ENCODE measurements at places on chromosomes 2 and 18.

DNA sequence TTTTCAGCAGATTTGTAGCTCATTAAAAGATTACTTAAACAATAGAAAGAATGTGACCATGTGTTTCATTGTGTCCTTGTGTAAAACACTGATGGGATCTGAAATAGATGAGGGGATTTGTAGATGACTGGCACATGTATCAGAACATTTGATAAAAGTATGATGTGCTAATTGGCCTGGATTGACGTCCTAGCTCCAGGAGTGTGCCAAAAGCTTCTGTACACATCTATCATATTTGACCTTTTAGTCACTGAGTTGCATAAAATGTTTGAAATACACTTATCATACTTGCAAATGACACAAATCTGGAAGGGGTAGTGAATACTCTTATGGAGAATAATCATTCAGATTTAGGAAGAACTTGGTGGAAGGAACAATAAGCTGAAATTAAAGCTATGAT lies 778.5 kb downstream of the ERBB4 start:
- DNase-seq = no peak

GRCh38 chr2:45331410-45331786 lies 279.7 kb downstream of the SRBD1 start:
- no peak for DNase-seq

DNA sequence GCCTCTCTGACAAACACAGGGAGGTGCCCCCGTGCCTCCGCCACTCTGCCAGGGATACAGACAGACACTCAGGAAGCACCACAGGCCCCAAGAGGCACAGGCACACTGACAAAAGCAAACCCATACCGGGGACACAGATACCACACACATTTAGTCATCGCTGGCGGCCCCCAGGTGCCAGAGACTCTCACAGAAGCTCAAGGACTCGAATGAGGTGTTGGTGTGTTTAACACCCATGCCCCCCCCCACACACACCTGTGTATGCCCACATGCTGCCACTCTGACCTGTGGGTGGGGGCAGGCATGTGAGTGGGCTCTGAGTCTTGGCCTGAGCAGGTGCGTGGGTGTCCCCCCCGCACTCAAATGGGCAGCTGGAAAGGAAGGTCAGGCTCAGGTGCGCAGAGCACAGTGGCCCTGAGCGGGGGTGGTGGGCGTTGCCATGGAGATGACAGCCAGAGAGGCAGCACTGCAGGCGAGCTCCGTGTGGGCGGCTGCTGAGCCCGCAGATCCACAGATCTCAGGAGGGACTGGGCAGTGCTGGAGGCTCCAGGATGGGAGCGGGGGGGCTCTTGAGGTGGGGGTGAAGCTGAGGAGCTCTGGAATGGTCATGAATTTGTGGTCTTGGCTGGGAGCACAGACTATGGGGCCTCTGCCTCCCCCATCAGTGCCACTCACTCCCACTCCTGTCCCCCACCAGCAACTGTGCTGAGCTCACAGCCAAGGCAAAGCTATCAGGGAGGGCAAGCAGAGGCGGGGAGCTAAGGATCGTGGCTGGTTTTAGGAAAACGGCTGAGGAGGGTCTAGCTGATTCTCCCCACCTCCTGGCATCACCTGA lies 73.9 kb upstream of the TAF1B start:
- no peak for DNase-seq

GRCh38 chr18:49561289-49562193 lies at the start of gene LIPG:
TSS of gene LIPG (plus strand) at chr18:49562057. CDS start at chr18:49562309, 252 bp downstream.
- DNase-seq = peak; percentile 63

DNA sequence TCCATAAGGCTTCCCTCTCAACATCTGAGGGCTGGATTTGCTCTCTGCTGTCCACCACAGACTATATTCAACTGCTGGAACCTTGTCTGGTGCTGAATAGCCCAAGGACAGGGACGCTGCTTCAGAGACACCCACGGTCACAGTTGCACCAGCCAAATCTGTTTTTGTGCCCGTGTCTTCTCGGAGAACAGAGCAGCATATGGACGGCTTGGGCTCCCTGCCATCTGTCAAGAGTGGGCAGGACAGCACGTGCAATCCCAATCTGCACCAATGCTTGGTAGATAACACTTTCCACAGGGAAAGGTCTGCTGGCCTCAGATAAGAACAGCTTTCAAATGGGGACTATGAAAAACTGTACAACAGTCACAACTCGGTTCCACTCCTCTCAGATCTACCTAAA lies 466.1 kb downstream of the TGIF1 start:
- no peak for DNase-seq

DNA sequence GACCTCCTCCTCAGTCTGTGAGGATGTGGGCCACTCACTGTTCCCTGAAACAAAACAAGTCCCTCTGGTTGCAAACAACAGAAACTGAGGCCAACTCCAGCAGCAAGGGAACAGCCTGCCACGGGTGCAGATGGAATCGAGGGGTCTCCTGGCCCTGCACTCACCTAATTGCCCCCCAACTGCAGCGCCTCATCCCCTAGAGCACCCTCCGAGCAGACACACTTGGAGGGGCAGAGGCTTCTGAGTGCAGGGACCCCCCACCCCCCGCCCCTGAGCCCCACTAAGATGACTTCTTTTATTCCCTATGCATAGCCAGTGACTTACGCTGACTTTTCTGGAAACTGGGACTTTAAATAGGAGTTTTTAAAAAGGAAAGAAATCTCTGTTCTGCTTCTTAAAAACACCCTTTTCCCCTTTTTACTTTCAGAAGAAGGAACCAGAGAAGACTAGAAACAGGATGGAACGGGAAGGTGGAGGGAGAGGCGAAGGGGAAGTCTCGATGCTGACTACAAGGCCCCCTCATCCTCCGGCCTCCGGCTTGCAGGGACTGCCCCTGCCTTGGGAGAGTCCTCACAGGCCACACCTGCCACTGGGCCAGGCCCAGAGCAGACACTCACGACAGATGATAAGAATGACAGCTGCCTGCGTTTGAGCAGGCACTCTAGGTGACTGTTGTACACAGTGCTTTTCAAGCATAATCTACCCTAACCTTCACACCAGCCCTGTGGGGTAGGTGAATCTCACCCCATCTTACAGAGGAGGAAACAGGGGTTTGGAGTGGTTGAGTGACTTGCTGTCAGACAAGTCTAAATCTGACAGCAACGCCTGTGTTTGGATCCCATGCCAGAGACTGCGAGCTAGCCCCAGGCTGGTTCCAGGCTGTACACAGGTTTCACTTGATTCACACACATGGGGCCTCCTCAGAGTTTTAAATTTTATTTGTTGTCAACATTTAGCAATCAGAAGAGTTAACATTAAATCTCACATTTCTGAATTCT lies 28.2 kb upstream of the BIN1 start:
- no peak for DNase-seq

GRCh38 chr2:207184348-207184747 lies 18.6 kb upstream of the KLF7 start:
- DNase-seq = no peak

DNA sequence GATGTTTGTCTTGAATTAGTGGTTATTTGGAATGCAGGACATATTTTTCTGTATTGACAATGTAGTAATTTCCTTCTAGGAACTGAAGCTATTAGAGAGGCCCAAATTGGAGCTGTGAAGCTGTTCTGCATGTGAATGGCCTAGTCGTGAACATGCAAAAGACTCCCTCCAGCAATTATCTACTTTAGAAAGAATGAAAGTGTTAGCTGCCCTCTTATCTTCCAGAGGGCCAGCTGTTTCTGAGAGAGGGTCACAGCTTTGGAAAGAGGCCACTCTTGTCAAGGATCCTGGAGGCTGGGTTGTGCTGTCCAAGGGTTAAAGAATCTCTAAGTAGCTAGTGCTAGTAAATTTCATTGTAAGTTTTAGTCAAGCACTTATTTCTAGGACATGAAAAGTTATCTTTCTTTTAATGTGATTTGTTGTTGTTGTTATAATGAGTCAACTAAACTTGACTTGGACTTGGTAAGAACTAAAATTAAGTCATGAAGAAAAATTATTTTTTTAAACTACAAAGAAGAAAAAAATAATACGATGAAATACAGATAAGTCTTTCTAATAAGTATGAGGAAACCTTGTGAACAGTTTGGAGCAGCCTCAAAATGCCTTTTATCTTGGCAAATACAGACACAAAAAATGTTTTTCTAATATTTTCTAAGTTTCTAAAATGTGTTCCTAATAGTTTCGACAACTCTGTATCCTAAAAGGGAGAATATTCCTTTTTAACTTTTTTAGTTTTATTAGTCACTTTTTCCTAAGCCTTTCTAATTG lies 36.8 kb downstream of the DPP4 start:
- DNase-seq = no peak

- peak; percentile 89 for DNase-seq
These were observed 164.3 kb downstream of the BCL2 start for GRCh38 chr18:63155169-63155852.

GRCh38 chr2:120287183-120288015 lies 34.7 kb downstream of the RALB start:
- peak; percentile 86 for DNase-seq

DNA sequence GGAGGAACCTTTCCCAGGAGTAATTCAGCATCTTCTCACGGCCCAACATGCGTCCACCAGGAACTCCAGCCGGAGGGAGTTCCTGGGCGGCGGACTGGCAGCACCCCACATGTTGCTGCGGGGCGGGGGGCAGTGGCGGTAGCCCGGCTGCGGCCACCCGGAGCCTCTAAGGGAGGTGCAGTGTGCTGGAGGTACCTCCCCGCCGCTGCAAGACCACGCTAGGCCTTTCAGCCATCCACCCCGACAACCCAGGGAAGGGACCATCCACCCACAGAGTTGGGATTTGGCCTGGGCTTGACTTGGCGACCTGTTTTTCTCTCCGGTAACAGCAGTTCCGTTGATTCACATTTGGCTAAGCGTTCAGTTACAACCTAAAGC lies 625 bp downstream of the LYPD6 start:
- no peak for DNase-seq

- no peak for DNase-seq
These were observed 352.7 kb upstream of the SLC39A10 start for GRCh38 chr2:195304310-195304709.

DNA sequence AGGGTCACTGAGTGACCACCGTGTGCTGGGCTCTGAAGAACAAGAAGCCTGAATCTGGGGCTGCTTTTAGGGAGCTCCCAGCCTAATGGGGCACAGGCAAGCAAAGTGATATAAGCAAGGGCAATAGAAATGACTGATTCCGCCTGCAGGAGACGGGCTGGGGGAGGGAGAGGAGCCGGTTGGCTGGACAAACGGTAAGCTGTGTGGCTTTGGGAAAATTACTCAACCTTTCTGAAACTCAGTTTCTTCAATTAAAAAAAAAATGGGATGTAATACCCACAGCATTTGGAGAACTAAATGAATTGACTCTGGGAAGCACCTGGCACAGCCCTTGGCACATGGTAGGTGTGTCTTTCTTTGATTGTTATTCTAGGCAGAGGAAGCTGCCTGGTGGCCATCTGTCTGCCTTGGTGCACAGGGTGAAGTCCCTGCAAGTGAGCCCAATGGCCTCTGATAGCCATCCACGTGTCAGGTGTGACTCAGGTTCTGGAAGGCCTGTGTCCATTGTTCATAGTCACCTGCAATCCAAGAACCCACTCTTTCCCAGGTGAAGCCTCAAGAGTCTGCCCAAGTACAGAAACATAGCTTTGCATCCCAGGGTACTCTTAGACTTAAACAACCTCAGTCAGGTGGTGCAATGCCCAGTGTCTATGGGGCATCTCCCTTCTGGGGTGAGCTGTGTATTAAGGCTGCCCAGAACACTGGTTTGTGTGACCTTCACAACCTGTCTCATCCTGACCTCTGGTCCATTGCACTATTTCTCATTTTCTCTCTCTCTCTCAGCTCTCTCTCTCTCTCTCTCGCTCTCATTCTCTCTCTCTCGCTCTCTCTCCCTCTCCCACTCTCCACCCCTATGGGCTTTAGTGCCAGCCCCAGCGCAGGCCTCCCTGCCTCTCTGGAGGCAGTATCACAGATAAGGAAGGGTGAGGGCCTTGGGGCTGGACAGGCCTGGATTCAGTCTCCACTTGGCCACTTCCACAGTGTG lies 30.0 kb upstream of the NTSR2 start:
- no peak for DNase-seq

- no peak for DNase-seq
These were observed 1.1 kb upstream of the SCN9A start for GRCh38 chr2:166376873-166377272.

GRCh38 chr2:132977812-132978529 lies 308.0 kb upstream of the LYPD1 start:
- no peak for DNase-seq

DNA sequence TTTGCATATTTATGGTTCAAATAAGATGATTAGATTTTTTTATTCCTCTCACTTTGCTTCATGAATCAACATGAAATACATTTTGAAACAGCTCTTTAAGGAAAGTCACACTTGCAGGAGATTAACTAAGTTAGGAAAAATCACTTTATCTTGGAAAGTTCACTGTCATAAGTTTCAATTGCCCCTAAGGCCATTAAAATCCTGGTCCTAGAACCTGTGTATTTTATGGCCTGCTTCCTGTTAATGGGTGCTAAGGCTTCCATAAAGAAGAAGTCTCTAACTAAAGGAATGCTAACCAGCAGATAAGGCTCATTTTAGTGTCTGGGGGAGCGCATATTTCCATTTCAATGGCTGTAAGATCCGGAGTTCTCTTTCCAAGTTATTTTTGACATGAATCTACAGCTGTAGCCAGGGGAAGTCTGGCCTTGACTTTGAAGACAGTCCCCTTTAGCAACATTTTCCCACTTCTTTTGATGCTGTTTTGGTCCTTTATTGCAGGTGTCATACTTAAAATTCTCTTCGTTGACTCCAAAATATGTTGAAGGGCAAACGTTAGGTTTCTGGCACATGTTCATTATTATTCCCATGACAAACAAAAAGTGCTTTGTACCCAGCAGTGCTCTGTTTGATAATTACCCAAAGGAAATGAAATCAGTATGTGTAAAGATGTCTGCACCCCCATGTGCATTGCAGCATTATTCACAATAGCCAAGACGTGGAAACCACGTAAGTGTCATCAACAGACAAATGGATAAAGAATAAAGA lies 34.4 kb upstream of the SH3BP4 start:
- no peak for DNase-seq

Data from activated CD4-positive, alpha-beta T cell treated with anti-CD3 and anti-CD28 coated beads, Interleukin-2, Interleukin-6, amounts not matched to agents 100 ng/mL and 50 ng/mL, durations not matched to agents 16 hours and 8 hours (primary cell).